ENCODE measurements at places on chromosomes 2 and 18.

DNA sequence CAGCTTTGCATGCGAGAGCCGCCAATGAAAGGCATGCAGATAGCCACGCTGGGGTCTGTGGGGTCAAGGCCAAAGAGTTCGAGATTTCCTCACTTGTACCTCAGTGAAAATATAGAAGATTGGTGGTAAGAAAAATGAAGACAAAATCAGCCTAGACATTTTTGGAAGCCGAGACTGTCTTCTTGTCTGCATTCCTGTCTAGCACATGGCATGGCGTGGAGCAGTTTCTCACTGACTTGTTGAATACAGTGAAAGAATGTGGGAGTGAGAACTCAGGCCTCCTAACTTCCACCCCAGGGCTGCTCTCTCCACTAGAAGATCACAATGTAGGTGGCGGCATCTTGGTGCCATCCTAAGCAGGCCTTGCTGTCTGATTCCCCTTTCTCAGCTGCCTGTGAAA lies 740.8 kb upstream of the HS6ST1 start:
- DNase-seq = no peak

DNA sequence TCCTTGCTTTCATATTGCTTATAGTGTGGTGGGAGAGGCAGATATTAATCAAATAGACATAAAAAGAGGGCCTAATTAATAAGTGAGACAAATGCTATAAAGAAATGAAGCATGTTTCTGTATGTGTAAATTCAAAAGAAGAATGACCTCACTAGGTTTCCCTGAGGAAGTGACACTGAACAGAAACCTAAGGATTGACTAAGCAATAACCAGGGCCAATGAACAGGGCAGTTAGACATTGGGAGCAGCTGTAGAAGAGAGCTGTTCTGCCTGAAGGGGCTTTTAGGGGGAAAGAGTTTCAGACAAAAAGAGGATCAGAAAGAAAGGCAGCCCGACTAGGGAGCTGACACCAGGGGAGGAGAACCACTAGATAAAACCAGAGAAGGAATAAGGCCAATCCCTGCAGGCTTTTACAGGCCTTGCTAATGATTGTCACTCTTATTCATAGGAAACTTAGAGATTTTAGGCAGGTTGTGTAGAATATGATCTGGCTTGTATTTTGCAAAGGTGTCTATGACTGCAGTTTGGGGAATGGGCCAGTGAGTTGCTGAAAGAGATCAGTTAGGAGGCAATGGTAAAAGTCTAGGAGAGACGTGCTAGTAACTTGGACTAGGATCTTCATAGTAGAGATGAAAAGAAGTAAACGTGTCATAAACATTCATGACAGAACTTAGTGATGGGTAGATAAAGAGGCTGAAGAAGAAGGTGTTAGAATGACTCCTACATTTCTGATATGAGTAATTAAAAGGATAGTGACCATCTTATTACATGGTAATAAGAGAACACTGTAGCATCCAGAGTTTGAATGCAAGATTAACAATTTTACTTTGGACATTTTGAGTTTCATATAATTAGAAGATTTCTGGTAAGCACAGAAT lies 26.8 kb upstream of the NABP1 start:
- DNase-seq = no peak

- no peak for DNase-seq
Observed at GRCh38 chr2:224492531-224492930, 90.6 kb upstream of the FAM124B start.

- peak; percentile 50 for DNase-seq
Observed at GRCh38 chr2:96407041-96407918, 71.7 kb downstream of the NCAPH start.

- DNase-seq = no peak
Observed at GRCh38 chr2:38907743-38908562, 18.3 kb downstream of the ARHGEF33 start.

GRCh38 chr2:180706694-180707093 lies 273.7 kb upstream of the UBE2E3 start:
- no peak for DNase-seq

GRCh38 chr2:148720501-148721001 lies 76.0 kb downstream of the EPC2 start:
- DNase-seq = no peak

GRCh38 chr2:84631985-84632384 lies 115.7 kb downstream of the DNAH6 start:
- no peak for DNase-seq

- no peak for DNase-seq
Observed at GRCh38 chr2:102871707-102872106, 109.9 kb downstream of the TMEM182 start.

DNA sequence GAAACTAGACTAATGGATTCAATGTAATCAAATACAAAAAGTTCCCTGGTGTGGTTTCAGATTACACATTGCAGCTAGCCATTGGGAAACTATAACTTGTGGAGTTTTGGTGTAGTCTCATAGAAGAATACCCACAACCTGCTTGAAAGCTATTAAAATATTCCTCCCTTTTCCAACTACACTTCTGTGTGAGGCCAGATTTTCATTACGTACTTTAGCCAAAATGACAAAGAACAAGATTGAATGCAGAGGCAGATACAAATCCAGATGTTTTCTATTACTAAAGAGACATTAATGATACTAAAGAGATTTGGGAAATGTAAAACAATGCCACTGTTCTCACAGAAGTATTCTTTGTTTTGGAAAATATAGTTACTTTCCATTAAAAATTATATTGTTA lies 128.7 kb upstream of the SLC35G4 start:
- DNase-seq = no peak
